ENCODE measurements at places on chromosomes 1 and 21.

DNA sequence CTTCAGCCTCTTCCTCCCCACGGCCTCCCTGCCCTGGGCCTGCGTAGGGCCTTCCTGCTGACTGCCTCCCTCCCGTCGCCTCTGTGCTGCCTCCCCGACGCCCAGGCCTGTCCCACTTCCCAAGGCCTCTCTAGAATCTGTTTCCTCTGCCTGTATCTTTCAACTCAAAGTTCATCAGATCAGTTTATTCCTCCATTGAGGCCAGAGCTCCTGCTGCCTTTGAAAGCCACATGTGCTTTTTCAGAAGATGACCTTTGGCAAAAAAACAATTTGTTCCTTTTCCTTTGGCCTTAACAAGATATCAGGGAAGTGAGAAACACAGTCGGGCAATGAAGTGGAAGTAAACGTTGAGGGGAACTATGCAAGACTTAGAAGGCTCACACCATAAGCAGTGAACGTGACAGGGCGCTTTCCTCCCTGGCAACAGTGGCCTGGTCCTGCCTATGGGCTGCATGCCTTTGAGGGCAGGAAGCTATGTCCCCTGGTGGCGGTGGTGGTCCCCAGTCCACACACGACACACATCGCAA is 85.9 kb downstream of the PSMG1 start:
- DNase-seq = no peak

GRCh38 chr1:17558954-17559614 is 19.6 kb downstream of the ARHGEF10L start:
- no peak for DNase-seq

GRCh38 chr1:200837931-200838571 is 34.7 kb upstream of the GPR25 start:
- DNase-seq = peak; percentile 6

GRCh38 chr1:11771481-11772043 is 9.6 kb downstream of the C1orf167 start:
- no peak for DNase-seq

DNA sequence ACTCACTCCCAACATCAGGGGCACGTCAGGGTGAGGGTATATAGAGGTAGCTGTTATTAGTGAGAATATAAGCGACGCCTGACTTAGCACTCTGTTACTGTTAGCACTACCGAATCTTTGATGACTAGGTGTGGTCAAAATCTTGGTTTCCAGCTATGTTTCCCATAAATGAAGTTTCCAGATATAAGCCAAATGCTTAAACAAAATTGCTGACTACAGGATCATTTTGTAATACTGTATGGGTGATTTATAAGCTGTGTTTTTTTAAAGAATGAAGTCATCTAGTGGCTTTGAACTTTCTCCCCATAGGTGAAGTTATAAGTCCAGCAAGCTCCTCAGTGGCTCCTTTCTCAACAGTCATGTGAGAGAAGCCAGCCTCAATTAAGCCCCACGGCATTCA is 23.7 kb downstream of the KCNJ15 start:
- no peak for DNase-seq

- peak; percentile 15 for DNase-seq
Observed at GRCh38 chr1:18175530-18176377, 68.2 kb downstream of the IGSF21 start.

- DNase-seq = no peak
Observed at GRCh38 chr1:38814984-38815464, 44.5 kb downstream of the RRAGC start.

DNA sequence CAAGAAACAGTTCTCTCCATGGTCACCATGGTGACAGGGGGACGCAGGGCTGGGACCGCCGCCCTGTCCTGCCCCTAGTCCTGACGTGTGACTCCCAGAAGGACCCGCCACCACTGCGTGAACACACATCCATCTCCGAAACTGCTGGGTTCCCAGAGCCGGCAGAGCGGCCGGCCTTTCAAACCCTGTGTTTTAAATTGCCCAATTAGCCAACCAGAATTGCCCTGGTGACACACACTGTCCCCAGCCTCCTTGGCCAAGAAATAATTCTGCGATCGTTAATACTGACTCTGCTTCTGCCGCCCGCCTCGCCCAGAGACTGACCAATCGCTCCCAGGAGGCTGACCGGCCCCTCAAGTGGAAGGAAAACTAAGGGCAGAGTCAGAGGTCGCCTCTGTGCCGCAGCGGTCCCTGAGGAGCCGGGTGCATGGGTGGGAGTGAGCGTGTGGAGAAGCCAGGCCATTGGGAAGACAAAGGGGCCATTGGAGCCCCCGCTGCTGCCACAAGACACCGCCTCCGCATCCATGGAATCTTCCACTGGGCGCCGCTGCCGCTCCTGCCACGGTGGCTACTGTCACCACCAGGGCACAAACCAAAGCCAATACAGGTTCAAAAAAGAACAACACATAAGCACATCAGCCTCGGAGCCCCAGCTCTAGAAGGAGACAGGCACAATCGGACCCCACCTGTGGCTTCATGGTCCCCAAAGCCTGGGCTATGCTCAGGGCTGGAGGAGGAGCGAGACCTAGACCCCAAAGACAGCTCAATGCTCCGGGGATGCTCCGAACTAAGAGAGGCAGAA is 273.2 kb downstream of the NPHP4 start:
- DNase-seq = no peak

Measured in tongue (tissue), 3 donors.